ENCODE measurements at places on chromosomes 1 and 21.

DNA sequence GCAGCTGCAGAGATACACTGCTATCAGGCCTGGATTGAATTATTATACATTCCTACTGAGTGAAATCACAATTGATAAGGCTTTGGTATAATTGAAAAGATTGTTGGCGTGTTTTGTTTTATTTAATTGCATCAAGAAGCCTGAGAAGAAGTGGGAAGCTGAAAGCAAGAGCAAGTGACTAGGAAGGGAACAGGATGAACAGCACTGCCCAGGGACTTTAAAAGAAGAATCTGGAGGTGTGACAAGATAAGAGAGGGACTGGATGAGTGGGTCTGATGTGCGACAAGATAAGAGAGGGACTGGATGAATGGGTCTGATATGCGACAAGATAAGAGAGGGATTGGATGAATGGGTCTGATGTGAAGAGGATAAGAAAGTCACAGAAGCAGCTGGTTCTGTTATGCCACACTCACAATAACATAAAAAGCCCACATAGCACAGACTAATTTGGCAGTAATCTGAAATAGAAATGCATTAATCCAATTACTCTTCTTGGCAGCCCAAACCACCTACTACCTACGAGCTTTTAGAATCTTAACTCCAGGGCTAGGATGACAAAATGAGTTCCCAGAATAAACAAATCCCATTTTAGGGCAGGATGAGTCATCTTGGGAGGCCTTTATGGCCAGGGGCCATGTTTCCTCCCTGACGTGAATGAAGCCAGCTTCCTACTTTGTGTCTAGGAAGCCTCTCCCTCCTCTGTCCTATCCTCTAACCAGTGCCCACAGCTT lies 129.7 kb downstream of the DUSP10 start:
- DNase-seq: no peak

GRCh38 chr1:223249854-223250631 lies 107.0 kb upstream of the TLR5 start:
- DNase-seq: no peak

DNA sequence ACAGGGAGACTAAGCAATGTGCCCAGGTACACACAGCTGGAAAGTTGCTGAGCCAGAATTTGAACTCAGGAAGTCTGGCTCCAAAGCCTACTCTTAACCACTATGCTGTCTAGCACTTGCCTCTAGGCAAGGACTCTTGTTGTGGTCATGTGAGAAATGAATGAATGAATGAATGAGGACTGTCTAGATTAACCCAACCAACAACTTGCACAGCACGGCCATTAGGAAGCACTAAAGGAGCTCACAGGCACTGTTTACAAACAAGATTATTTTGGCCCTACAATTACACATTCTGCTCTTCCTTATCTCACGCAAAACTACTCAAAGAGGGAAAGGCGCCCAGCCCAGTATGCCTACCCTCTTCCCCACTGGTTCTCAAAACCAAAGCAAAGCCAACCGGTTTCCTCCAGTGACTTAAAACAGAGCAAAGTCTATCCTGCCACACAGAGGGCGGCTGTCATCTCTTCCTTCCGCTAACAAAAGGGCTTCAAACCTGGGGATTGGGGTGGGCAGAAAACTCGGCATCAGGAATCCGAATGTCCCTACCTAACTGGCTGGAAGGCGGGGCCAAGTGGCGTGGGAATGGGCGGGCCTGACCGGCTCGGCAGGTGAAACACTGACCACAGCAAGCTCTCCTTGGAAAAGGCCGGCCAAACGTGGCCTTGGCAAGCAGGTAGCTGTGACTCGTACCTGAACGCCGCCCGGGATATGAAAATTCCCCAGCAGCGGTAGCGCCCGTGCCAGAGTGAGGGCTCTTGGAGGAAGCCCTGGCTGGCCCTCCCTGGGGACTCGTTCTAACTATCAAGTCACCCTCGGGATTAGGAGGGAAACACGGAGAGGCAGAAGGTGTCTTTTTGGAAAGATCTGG lies 948 bp downstream of the STK40 start:
- DNase-seq: peak; percentile 67

DNA sequence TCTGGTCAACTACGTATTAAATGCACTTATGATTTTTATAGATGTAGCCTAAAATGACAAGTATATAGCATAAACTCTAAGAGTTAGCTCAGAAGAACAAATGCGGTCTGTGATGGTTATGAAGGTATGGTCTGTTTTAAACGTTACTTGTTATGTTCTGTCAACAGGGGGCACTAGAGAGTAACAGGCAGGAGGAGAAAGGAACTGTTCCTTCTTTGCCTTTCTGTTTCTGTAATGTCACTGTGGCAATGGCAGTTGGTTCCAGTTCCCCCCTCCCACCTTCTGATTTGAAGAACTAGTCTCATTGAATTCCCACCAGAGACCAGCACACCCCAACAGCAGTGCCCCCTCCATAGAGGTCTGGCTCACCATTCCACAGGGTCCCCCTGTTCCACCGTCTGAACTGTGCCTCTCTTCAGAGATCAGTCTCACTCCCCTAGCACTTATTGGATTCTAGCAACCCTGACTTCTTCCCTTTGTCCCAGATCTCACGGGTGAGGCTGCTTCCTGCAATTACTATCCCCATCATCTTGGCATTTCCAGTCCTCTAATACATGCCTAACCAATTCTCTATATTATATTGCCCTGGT lies 14.0 kb downstream of the KRTAP24-1 start:
- DNase-seq: no peak

DNA sequence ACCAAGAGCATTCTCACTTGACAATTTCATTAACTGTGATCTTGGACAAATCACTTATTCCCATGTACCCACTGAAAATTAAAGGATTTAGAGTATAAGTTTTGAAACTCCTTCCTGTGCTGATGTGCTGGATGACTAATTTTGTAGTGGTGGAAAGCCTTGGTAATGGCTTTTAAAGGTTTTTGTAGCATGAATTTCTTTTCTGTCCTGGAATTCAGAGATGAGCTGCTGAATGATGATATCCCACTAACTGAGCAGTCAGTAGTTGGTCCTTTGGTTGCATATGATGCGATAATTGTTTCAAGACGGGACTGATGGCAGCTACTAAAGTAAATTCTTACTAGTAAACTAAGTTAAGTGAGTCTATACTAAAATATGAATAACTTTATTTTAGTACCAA lies 5.2 kb downstream of the RPL5 start:
- no peak for DNase-seq

DNA sequence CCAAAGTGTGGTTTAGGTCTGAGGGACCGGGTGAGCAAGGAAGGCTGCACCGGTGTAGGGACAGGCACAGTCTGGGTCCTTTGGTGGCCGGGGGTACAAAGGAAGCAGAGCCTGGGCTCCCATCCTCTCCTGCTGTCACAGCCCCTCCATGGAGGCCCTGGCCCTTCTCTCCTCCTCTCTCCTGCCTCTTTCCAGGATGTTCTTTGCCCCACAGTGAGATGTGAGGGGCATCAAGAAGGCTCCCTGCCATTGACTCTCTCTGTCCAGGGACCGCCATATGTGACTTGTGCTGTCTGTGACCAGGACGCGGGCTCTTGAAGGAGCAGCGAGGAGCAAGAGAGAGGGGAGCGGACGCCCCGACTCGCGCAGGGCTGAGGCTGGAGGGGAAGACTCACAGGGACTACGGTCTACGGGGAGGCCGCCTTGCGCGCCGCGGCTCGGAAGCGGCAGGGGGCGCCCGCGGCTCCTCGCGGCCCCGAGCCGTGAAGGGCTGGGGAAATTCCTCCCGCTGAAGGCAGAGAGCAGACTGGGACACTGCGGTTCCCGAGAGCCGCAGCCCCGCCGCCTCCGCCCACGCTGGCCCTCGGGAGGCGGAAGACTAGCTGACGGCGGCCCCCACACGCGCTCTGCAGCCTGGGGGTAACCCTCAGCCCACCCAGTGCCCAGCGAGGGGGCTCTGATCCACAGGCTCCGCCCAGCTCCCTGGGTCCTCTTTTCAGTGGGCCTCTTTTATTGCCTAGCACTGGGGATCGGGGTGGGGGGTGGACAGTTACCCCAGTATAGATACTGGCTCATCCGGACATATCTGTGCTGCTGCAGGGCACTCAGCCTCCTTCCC lies 40.8 kb downstream of the MAB21L3 start:
- DNase-seq: peak; percentile 85

GRCh38 chr1:200143347-200143746 lies 115.8 kb downstream of the NR5A2 start:
- no peak for DNase-seq

GRCh38 chr1:240212556-240212955 lies 120.9 kb downstream of the FMN2 start:
- DNase-seq: no peak

DNA sequence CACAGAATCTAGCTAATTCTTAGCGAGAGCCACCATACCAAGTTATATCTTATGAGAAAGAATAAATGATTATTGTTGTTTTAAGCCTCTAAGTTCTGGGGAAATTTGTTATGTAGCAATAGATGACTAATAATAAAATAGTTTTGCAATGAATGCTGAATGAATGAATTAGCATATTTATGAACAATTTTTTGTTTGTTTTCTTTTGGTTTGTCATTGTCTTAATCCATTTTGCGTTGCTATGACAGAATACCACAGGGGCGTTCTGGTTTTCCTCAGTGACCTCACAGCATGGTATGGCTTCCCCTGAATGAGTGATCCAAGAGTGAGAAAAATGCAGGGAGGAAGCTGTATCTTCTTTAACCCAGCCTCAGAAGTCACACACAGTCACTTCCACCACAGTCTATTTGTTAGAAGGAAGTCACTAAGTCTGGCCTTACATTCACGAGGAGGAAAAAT lies 53.8 kb upstream of the HPDL start:
- peak; percentile 11 for DNase-seq

- no peak for DNase-seq
Measured at GRCh38 chr1:76140227-76140626, 65.7 kb downstream of the ST6GALNAC3 start.

GRCh38 chr1:52523376-52523775 lies 29.5 kb downstream of the TUT4 start:
- DNase-seq: peak; percentile 51

- DNase-seq: no peak
Measured at GRCh38 chr1:179091691-179092165, 9.9 kb downstream of the TOR3A start.

DNA sequence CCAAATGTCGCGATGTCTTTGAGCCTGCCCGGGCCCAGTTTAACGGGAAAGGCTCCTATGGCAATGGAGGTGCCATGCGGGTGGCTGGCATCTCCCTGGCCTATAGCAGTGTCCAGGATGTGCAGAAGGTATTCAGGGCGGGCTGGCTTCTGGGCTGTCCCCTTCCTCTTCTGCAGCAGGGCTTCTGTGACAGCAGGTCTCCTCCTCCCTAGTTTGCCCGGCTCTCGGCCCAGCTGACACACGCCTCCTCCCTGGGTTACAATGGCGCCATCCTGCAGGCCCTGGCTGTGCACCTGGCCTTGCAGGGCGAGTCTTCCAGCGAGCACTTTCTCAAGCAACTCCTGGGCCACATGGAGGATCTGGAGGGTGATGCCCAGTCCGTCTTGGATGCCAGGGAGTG lies 3.0 kb downstream of the ADPRS start:
- DNase-seq: peak; percentile 4

- DNase-seq: peak; percentile 86
Measured at GRCh38 chr1:108661030-108661609, at the start of gene HENMT1. HENMT1 (minus strand) TSS chr1:108661093; CDS start chr1:108659884, 1,209 bp downstream.

DNA sequence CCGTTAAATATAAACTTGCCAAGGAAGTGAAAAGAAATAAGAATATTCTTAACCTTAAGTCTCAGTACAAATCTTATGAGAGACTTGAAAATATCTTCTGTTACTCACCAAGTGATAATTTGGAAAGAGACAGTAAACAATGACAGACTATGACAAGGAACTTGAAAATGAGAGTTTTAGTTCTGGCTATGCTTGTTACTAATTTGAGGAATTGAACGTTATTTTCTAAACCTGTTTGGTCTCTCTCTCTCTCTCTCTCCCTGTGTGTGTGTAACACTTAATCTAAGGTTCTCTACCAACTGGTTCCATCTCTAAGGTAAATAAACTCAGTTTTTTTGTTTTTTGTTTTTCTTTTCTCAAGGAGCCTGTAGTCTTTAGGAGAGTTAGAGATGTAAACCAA lies 161.8 kb downstream of the AMY1C start:
- DNase-seq: no peak

GRCh38 chr1:95650631-95651030 lies 416.6 kb downstream of the RWDD3 start:
- DNase-seq: no peak

DNA sequence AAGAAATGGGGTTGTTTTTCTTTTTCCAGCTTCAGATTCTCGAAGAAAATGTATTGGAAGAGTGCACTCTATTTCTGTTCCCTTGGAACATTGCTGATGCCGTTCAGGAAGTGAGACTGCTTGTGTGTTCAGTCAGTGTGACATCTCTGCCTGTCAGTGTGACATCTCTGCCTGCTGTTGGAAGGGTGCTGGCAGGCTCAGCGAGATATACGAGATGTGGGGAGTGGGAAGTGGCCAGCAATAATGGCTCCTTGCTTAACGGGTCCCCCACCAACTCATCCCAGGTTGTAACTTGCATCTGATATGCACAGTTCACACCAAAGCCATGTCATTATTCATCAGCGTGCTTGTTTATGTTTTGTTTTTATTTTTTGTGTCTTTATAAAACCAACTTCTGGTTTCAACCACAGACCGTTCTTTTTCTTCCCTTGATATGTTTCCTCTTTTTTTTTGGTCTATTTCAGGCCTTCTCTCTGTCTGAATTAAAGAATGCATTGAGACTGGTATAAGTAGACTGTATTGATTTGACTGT lies 145.4 kb downstream of the GALNT2 start:
- DNase-seq: peak; percentile 25

DNA sequence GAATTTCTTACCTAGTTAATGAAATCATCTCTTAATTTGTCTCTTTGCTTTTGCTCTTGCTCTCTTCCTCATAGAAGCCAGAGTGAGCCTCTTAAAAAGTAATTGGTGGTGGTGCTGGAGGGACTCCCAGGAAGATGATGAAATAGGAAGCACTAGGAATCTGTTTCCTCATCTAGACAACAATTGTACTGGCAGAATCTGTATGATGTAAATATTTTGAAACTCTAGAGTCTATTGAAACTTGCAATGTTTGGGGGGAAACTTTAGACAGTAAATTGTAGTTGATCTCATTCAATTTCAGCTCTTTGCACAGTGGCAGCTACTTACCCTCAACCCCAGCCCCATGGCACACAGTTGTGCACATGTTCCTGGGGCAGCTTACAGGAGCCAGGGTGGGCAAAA lies 10.6 kb downstream of the RGSL1 start:
- no peak for DNase-seq

GRCh38 chr1:236702791-236703394 lies 16.6 kb downstream of the ACTN2 start:
- no peak for DNase-seq

All from activated CD4-positive, alpha-beta memory T cell treated with anti-CD3 and anti-CD28 coated beads for 36 hours (primary cell).